ENCODE measurements at places on chromosomes 4 and X. TPM values are rescaled to one million over a fixed set of nuclear protein-coding genes. Genes with fewer than 3 reads are reported as not detected.

PPP1R3F gene
- 13.1 TPM for total RNA-seq

TEX13B gene
- not detected for total RNA-seq

DMRTC1 gene
- not detected for total RNA-seq

CLOCK gene
- total RNA-seq, result 31.9 TPM

DNA sequence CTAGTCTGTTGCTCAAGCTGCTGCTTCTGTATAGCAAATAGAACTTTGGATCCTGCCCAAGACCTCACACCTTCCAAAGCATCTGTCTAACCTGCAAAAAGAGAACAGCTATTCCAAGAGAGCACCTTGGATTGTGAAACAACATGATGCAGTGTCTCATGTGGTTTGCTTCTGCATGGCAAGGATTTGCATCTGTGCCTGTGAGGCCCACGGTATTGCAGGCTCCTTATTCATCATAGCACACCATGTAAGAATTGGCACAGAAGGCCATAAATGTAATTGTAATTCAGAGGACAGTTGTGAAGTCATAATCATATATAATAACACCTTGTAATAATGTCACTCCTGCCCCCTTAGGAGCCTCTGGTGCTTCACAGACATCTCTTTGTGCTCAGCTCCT lies 147.1 kb downstream of the ZNF674 start:
- H3K4me3 ChIP-seq, result no peak overlapping the region
- no peak for ATAC-seq
- no peaks in the 10 kb centered on the region for H3K36me3 ChIP-seq
- no peaks in the 10 kb centered on the region for H3K27me3 ChIP-seq

All from gastroesophageal sphincter (tissue), 4 donors.